ENCODE measurements at places on chromosomes 16 and 17. TPM values are rescaled to one million over a fixed set of nuclear protein-coding genes. Genes with fewer than 3 reads are reported as not detected.

Gene CFAP119
- 8.6 TPM for total RNA-seq

Gene KRTAP1-1
- not detected for total RNA-seq

Gene CLDN9
- 0.32 TPM for total RNA-seq

Gene PNMT
- total RNA-seq: not detected

Gene RND2
- total RNA-seq: 0.14 TPM

Gene TPSG1
- total RNA-seq: not detected

Gene CCDC40
- total RNA-seq: 4.5 TPM

Gene ATF7IP2
- 6.3 TPM for total RNA-seq

Gene SLC39A11
- 17.3 TPM for total RNA-seq

Gene CTF1
- total RNA-seq: not detected

Gene KRTAP4-3
- not detected for total RNA-seq

Gene CHCT1
- total RNA-seq: not detected

Gene NACA2
- total RNA-seq: not detected

Gene SPATA22
- not detected for total RNA-seq

Gene KRT39
- total RNA-seq: not detected

Gene STAC2
- total RNA-seq: 0.93 TPM

Gene PRSS27
- total RNA-seq: 2.2 TPM

Gene NOD2
- total RNA-seq: 0.02 TPM

Gene KRT16
- total RNA-seq: 0.38 TPM

Gene TSPOAP1
- not detected for total RNA-seq

Gene RNF222
- total RNA-seq: not detected

Gene LRRC37B
- 9.2 TPM for total RNA-seq

Gene HOXB2
- 0.63 TPM for total RNA-seq

Gene SLFN12
- not detected for total RNA-seq

Gene HAP1
- 1.5 TPM for total RNA-seq

Gene GAA
- total RNA-seq: 61.1 TPM

Gene TMEM235
- total RNA-seq: not detected

Gene NPTX1
- total RNA-seq: 202 TPM

Gene KRT33A
- not detected for total RNA-seq

Gene RMI2
- total RNA-seq: 37.1 TPM

Gene PROCA1
- total RNA-seq: 1.1 TPM

Gene OTOP2
- not detected for total RNA-seq

Gene RHBDF1
- 30.9 TPM for total RNA-seq

Gene GP2
- total RNA-seq: not detected

Gene CTDNEP1
- 257 TPM for total RNA-seq

Gene MYLK3
- 0.06 TPM for total RNA-seq

Gene TP53TG3F
- total RNA-seq: not detected

Gene COPZ2
- 17.3 TPM for total RNA-seq

Gene SRCIN1
- total RNA-seq: 2.4 TPM

Gene KRTAP4-4
- not detected for total RNA-seq

Gene CKLF
- total RNA-seq: 67.6 TPM

Gene LRRC36
- total RNA-seq: not detected

Gene ENO3
- total RNA-seq: 41.5 TPM

Gene RPGRIP1L
- 9.7 TPM for total RNA-seq

Gene ADGRG1
- total RNA-seq: 249 TPM

Gene TMC5
- 6.3 TPM for total RNA-seq

Gene RBBP6
- 25.1 TPM for total RNA-seq

Gene MARVELD3
- total RNA-seq: not detected

Gene WSCD1
- total RNA-seq: 1.9 TPM

Gene SLC6A2
- not detected for total RNA-seq

Gene ITGB3
- 5.1 TPM for total RNA-seq

Gene RNPS1
- total RNA-seq: 254 TPM

Gene MT1M
- total RNA-seq: not detected

Gene MPO
- total RNA-seq: not detected

Gene CCDC78
- total RNA-seq: 6.5 TPM

Data from A549 treated with ZK216348 at 1 μM for 4 hours (cell line).